ENCODE measurements at places on chromosomes 11 and 22.

GRCh38 chr11:111500481-111500880 lies 11.7 kb downstream of the BTG4 start:
- no peak overlapping the region for H3K4me3 ChIP-seq
- DNase-seq, result no peak
- H3K4me1 ChIP-seq, result no peaks in the 10 kb centered on the region
- no peak overlapping the region for H3K27ac ChIP-seq

DNA sequence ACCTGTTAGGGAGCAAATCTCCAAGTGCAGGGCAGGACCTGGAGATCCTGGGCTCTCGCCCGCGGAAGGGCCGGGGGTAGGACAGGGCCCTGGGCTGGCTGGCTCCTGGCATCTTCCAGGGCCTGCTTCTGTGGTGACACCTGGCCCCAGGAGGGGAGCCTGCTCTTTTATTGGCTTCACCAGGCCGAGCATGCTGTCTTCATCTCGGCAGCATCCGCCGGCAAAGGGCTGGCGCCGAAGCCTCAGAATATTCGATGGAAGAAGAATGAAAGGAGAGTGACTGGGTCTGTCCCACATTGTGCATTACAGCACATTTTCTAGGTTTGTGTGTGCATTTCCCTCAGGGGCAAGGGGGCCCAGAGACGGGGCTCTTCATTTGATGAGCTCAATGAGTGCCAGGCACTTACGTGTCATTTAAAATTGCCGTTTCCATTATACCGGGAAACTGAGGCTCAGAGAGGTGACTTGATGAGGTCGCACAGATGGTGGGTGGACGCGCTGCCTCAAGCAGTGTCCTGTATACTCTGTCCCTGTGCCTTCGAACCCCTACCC lies 70.0 kb downstream of the RBX1 start:
- H3K27ac ChIP-seq, result peak overlapping the region; percentile 6
- no peaks in the 10 kb centered on the region for H3K36me3 ChIP-seq
- no peaks in the 10 kb centered on the region for H3K4me1 ChIP-seq
- peak; percentile 42 for DNase-seq

- DNase-seq, result no peak
- peaks cover 9% of the 10 kb centered on the region for H3K4me1 ChIP-seq
- H3K27me3 ChIP-seq, result no peaks in the 10 kb centered on the region
- H3K4me3 ChIP-seq, result no peak overlapping the region
- peaks cover 28% of the 10 kb centered on the region for H3K36me3 ChIP-seq
Measured at GRCh38 chr11:119418759-119419158, 4.2 kb downstream of the THY1 start.

DNA sequence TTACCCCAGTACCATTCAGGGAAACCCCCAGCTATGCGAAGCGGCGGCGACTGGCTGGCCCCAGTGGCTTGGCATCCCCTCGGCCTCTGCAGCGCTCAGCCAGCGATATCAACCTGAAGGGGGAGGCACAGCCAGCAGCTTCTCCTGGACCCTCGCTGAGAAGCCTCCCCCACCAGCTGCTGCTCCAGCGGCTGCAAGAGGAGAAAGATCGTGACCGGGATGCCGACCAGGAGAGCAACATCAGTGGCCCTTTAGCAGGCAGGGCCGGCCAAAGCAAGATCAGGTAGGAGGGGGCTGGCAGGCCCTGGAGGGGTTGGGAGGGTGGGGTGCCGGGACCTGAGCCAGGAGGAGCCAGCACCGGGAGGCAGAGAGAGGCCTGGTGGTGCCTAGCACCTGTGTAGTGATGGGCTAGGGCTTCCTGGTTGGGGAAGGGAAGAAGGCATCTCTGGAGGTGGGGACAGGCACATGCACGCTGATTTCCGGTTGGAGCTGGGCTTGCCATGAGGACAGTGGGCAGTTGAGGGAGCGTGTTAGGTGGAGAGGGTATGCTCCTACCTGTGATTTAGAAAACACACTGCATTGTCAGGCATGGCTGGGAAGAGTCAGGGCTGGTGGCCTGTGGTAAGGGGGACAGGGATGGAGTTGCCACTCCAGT lies 22.3 kb downstream of the SHANK3 start:
- no peak overlapping the region for H3K4me3 ChIP-seq
- peaks cover 5% of the 10 kb centered on the region for H3K27me3 ChIP-seq
- H3K36me3 ChIP-seq, result peaks cover 4% of the 10 kb centered on the region
- no peak for DNase-seq
- H3K27ac ChIP-seq, result no peak overlapping the region

GRCh38 chr11:9619971-9620370 lies 43.9 kb upstream of the SWAP70 start:
- H3K36me3 ChIP-seq, result peaks cover 12% of the 10 kb centered on the region
- H3K27ac ChIP-seq, result no peak overlapping the region
- H3K4me1 ChIP-seq, result no peaks in the 10 kb centered on the region
- H3K4me3 ChIP-seq, result no peak overlapping the region

GRCh38 chr11:44784436-44784760 lies 57.6 kb downstream of the TSPAN18 start:
- H3K27me3 ChIP-seq, result no peaks in the 10 kb centered on the region
- H3K27ac ChIP-seq, result no peak overlapping the region
- no peak for DNase-seq
- H3K4me1 ChIP-seq, result peaks cover 19% of the 10 kb centered on the region
- no peaks in the 10 kb centered on the region for H3K36me3 ChIP-seq

- H3K36me3 ChIP-seq, result no peaks in the 10 kb centered on the region
- no peak overlapping the region for H3K27ac ChIP-seq
- no peaks in the 10 kb centered on the region for H3K4me1 ChIP-seq
- no peak for DNase-seq
- no peak overlapping the region for H3K4me3 ChIP-seq
Measured at GRCh38 chr22:49642331-49642730, 185.3 kb downstream of the BRD1 start.

GRCh38 chr11:17573526-17573925 lies 26.5 kb downstream of the OTOG start:
- H3K27me3 ChIP-seq, result no peaks in the 10 kb centered on the region
- no peak for DNase-seq
- no peak overlapping the region for H3K4me3 ChIP-seq
- H3K36me3 ChIP-seq, result no peaks in the 10 kb centered on the region
- no peaks in the 10 kb centered on the region for H3K4me1 ChIP-seq

DNA sequence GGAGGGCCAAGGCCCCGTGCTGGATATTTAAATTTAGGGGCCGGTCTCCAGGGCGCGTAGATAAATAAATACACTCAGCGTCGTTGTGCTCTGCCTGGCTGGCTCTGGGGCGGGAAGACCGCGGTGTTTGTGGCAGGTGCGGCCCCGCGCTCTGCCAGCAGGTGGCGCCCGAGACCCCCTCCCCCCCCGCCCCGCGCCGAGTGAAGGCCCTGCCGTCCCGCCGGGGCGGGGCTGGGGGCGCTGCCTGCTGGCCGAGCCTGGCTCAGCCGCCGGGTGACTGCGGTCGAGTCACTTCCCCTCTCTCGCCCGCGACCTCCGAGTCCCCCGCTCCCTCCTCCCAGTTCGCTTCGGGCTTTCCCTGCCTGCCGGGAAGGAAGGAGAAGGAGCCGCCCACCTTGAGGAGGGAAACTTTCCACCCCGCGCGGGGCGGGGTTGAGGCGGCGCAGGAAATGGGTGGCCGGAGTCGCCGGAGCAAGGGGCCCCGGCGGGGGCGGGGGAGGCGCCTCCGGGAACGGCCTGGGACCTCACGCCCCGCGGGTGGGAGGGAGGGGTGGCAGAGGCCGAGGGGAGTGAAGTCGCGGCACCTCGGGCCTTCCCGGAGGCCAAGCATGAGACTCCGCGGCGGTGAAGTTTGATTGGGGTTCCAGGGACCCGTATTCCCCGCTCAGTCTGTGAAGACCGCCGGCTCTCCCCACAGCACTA lies 1.6 kb upstream of the EHBP1L1 start:
- H3K4me3 ChIP-seq, result peak overlapping the region; percentile 63
- DNase-seq, result peak; percentile 95
- no peaks in the 10 kb centered on the region for H3K4me1 ChIP-seq
- no peak overlapping the region for H3K27ac ChIP-seq
- peaks cover 7% of the 10 kb centered on the region for H3K36me3 ChIP-seq

GRCh38 chr11:86722748-86723147 lies 50.3 kb upstream of the ME3 start:
- H3K4me1 ChIP-seq, result 0 out of 2 replicates have a peak, but pooled peaks cover 2% of the 10 kb centered on the region
- DNase-seq, result no peak
- H3K36me3 ChIP-seq, result peaks cover 16% of the 10 kb centered on the region
- no peak overlapping the region for H3K27ac ChIP-seq
- no peak overlapping the region for H3K4me3 ChIP-seq
- no peaks in the 10 kb centered on the region for H3K27me3 ChIP-seq

- peaks cover 6% of the 10 kb centered on the region for H3K36me3 ChIP-seq
- peak; percentile 73 for DNase-seq
- H3K4me3 ChIP-seq, result no peak overlapping the region
- no peaks in the 10 kb centered on the region for H3K27me3 ChIP-seq
- no peaks in the 10 kb centered on the region for H3K4me1 ChIP-seq
Measured at GRCh38 chr22:30754971-30755758, 60.5 kb downstream of the OSBP2 start.

DNA sequence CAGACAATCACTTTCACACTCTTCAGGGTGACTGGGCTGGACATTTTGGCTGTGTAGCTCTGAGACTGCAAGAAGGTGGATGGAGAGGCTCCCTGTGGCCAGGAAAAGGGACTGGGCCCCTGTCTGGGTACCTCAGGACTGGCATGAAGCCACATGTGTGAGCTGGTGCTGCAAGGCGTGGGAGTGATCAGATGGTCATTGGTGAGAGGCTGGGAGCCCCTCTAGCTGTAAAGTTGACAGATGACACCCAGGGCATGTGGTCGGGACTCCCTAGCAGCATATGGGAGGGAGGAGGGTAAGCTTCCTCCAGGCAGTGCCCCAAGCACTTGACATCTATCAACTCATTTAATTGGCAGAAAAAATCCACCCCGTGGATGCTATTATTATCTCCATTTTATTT lies 18.9 kb upstream of the CABP2 start:
- DNase-seq, result no peak
- H3K36me3 ChIP-seq, result no peaks in the 10 kb centered on the region
- no peaks in the 10 kb centered on the region for H3K27me3 ChIP-seq
- no peaks in the 10 kb centered on the region for H3K4me1 ChIP-seq

GRCh38 chr11:126494831-126495230 lies 139.3 kb downstream of the ST3GAL4 start:
- no peaks in the 10 kb centered on the region for H3K27me3 ChIP-seq
- peaks cover 8% of the 10 kb centered on the region for H3K4me1 ChIP-seq
- H3K4me3 ChIP-seq, result no peak overlapping the region

DNA sequence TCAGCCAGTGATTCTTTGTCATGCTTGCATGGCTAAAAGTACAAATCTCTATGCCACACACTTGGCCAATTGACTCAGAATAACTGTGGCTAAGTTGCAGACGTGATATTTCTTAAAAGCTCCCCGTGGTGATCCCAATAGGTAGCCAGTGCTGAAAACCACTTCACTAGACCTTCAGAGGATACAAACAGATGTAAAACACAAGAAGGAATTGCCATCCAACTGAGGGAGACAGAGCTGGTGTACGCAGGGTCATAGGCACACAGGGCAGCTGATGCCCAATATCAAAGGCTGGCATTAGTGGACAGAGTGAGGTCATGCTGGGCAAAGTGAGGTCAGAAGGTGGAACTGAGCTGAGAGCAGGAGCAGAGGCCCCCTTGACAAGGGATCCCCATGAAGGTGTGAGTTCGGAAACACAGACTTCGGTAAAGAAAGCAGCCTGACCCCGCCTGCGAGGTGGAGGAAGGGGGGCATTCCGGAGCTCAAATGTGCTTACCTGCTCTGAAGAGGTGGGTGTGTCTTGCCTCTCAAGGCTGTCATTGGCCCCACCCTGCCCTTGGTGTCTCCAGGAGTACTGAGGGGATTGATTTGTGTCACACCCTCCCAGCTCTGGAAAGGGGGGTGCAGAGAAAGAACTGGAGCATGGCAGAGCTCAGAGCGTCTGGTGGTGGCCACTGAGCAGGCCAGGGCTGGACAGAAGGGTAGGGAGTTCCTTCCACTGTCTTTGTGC lies 344.9 kb upstream of the B3GAT1 start:
- peak; percentile 32 for DNase-seq
- no peaks in the 10 kb centered on the region for H3K27me3 ChIP-seq
- H3K4me3 ChIP-seq, result no peak overlapping the region
- no peaks in the 10 kb centered on the region for H3K4me1 ChIP-seq
- H3K27ac ChIP-seq, result no peak overlapping the region
- H3K36me3 ChIP-seq, result no peaks in the 10 kb centered on the region

- H3K36me3 ChIP-seq, result no peaks in the 10 kb centered on the region
- no peaks in the 10 kb centered on the region for H3K27me3 ChIP-seq
- H3K27ac ChIP-seq, result no peak overlapping the region
- DNase-seq, result no peak
Measured at GRCh38 chr11:131877246-131877942, 507.0 kb downstream of the NTM start.

DNA sequence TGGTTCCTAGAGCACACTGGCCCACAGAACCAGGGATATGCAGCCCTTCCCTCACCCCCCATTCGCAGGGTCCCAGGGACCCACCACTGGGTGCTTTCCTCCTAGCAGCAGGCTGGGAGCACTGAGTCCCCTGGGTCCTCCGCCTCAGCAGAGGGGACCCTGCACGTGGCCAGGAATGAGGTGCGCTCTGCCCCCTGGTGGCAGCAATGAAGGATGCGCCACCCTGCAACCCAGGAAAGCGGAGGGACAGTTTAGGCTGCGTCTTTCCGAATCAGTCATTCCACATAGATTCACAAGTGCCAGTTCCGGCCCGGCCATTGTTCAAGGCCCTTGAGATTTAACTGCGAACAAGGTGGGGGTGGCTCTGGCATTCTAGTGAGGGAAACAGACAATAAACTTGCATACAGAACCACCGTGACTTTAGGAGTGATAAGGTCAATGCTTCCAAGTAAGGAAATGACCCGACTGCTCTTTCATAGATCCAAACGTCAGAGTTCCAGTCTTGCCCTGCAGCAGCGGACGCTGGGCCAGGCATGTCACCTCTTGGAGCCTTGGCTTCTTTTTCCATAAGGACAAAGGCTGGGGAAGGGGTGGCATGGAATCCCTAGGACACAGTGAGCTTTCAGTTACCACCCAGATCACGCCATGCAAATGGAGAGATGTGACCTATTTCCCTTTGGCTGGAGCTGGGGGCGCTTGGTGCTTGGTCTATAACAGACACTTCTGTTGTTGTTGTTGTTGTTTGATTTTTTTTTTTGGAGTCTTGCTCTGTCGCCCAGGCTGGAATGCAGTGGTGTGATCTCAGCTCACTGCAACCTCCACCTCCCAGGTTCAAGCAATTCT lies 7.7 kb downstream of the RIN1 start:
- no peaks in the 10 kb centered on the region for H3K36me3 ChIP-seq
- peak; percentile 90 for DNase-seq
- 0 out of 2 replicates have a peak, but pooled peaks cover 3% of the 10 kb centered on the region for H3K4me1 ChIP-seq
- H3K27me3 ChIP-seq, result no peaks in the 10 kb centered on the region
- peak overlapping the region; percentile 45 for H3K4me3 ChIP-seq

DNA sequence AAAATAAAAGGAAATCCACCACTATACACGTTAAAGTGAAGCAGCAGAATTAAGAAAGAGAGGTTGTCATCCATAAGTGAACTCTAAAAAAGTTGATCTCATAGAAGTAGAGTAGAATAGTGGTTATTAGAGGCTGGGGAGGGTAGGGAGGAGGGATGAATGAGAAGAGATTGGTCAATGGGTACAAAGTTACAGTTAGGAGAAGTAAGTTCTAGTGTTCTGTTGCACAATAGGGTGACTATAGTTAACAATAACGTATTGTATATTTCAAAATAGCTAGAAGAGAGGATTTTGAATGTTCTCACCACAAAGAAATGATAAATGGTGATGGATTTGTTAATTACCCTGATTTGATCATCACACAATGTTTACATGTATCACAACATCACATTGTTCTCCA lies 72.0 kb downstream of the CD82 start:
- no peaks in the 10 kb centered on the region for H3K27me3 ChIP-seq
- no peak overlapping the region for H3K27ac ChIP-seq
- no peak overlapping the region for H3K4me3 ChIP-seq
- no peaks in the 10 kb centered on the region for H3K36me3 ChIP-seq
- peaks cover 6% of the 10 kb centered on the region for H3K4me1 ChIP-seq

- H3K27ac ChIP-seq, result no peak overlapping the region
- no peaks in the 10 kb centered on the region for H3K36me3 ChIP-seq
- DNase-seq, result no peak
- H3K4me3 ChIP-seq, result no peak overlapping the region
- no peaks in the 10 kb centered on the region for H3K4me1 ChIP-seq
Measured at GRCh38 chr11:123209591-123209990, 14.5 kb upstream of the CLMP start.
